Erythroblast (primary cell): ENCODE measurements at places on chromosomes 5 and 9.

GRCh38 chr5:76271836-76272235 lies 131.2 kb upstream of the IQGAP2 start:
- DNase-seq = no peak

DNA sequence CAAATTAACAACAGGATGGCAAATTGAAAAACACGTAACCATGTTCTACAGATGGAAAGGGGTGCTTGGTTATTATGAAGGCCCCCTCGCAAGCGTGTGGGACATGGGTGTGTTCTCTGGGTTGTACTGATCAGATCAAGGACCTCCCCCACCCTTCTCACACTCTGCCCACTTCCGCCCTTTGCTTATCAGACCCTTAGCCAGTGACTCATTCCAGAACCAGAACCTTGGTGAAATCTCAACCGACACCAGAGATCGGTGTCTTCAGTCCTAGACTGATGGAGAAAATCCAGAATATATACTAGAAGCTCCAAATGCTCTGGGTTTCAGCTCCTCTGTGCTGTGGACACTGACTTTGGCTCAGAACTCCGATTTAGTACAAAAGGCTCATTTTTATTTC lies 64.9 kb downstream of the PTTG1 start:
- peak; percentile 12 for DNase-seq

GRCh38 chr9:73219985-73220626 lies 68.4 kb downstream of the ANXA1 start:
- peak; percentile 1 for DNase-seq

DNA sequence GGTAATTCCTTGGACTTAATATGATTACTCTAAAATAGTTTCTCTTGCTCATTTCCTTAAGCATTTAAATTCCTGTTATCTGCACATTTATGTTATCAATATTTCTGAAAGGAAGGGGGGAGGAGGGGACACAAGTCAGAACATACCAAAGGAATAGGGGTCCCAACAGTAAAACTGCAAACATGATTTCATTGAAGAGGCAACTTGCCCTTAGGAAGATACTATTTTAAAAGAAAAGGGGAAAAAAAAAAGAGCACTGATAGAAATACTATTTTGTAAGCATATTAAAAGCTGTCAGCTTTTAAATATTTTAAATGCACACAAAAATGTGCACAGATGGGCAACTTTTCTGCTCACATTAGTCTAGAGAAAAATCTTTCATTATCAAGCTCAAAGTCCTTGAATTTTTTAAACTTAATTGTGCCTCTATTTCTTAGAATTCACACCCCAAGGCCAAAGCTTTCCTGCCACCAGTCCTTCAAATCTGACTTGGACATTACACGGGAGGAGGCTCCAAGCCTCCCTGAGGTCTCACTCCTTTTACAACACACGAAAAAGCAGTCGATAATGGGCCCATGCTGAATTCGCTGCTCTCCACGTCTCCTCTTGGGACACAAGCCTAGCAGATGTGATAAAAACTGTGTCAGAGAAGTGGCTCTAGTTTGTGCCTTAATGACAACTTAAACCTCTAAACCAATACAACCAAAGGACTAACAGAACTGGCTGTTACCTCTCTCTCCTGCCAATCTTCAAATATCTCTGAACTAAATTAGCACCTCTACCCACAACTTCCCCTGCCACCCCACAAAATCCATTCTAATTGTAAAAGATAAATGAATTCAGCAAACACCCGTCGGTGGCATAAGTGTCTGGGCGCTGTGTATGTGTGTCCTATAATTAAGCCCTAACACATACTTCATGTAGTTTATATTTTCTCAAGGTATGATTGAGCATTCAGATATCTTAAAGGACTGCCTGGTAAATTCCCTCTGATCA lies 154.3 kb downstream of the DENND1A start:
- DNase-seq = no peak

DNA sequence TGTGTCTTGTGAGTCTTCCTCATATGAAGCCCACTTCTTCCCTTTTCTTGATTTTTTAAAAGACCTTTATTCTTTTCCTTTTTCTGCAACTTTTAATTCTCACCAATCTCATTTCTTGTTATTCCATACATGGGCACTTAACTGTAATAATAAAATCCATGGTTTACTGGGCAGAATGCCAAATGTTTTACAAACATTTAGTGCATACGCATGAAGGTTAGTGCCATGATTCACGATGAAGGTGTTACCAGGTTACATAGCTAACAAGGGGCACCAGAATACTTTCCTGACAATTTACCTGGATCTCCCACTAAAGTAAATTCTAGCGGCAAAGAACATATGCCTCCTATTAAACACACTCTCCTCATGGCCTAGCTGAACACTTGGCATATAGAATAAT lies 28.5 kb downstream of the MAN2A1 start:
- no peak for DNase-seq

GRCh38 chr9:129247285-129248153 lies 69.5 kb upstream of the IER5L start:
- DNase-seq = no peak

DNA sequence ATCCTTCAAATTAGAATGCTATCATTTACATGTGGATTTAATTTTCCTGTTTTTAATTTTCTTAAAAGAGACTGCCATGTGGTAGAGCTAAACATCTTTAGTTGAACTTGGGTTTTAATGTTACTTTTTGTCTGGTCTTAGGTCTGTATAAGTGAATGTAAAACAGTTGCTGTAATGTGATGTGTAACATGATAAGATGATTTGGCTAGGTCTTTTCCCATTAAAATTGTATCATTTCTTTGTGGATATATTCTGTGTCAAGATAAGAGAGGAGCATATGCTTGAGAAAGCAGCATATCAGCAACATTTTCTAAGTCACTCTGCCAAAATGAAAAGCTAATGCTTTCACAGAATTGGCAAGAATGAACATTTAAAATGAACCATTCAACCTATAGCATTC lies 18.5 kb downstream of the TMEM167A start:
- no peak for DNase-seq
